ENCODE measurements at places on chromosomes 3 and 15.

DNA sequence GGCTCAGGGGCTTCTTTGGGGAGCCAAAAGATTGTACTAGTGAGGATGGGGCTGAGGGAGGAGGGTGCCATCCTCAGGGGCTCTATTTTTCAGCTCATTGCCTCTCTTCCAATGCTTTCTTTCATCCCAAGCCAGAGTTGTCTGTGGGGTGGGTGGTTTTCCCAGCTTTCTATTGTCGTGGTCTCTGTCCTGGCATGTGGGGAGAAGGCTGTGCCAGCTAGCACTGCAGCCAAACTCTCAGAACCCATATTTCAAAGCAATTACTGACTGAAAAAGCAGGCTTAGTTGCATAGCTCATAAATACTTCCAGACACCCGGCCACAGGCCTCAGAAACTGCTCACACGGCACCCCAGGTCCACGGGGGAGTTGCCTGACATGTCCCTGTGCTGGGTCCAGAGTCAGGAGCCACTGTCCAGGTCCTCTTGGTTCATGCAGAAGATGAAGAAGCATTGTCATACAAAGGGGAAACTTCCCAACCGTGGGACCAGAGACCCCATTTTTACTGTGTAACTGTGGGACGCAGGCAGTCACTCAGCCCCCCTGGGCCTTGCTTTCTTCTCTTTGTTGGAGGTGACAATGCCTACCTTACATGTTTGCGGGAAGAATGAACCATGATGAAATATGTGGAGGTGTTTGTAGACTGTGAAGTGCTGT is 27.6 kb downstream of the FGD5 start:
- no peak for DNase-seq

- DNase-seq = no peak
Observed at GRCh38 chr15:57873564-57874209, 167.2 kb downstream of the POLR2M start.

DNA sequence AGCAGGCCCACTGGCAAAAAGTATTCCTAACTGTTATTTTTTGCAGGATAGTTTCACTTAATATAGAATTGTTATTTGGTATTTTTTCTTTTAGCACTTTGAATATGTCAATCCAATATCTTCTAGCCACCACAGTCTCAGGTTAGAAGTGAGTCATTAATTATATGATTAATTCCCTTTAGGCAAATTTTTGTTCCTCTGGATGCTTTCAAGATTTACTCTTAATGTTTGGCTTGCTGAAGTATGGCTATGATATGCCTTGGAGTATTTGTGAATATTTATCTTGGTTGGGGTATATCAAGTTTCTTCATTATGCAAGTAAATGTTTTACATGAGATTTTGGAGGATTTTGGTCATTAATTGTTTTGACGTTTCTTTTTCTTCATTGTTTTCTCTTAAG is 152.1 kb upstream of the ALCAM start:
- no peak for DNase-seq

- no peak for DNase-seq
Observed at GRCh38 chr3:44902628-44903027, 28.2 kb downstream of the TGM4 start.

GRCh38 chr3:193857996-193858395 is 265.0 kb downstream of the OPA1 start:
- DNase-seq = peak; percentile 66

GRCh38 chr3:14849638-14850230 is 31.0 kb downstream of the FGD5 start:
- no peak for DNase-seq

- DNase-seq = peak; percentile 61
Observed at GRCh38 chr3:72446218-72447058, 401.8 kb downstream of the SHQ1 start.

DNA sequence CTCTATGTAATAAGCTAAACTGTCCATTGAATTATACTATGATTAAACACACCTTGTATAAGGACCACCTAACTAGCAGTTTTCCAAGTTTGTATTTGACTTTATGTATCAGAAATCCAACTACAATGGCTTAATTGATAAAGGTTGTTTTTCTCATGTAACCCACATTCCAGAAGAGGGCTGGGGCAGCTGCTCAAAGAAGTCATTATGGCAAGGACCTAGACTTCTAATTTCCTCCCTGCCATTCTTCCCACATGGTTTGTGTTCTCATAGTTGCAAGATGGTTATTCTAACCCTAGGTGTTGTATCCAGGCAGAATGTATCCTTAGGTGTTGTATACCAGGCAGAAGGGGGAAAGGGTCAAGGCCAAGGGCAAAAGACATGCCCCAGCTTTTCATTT is 35.7 kb downstream of the GPR176 start:
- DNase-seq = no peak

GRCh38 chr3:48125886-48126622 is 62.2 kb downstream of the CDC25A start:
- no peak for DNase-seq

GRCh38 chr3:137066092-137066491 is 108.3 kb downstream of the IL20RB start:
- no peak for DNase-seq

DNA sequence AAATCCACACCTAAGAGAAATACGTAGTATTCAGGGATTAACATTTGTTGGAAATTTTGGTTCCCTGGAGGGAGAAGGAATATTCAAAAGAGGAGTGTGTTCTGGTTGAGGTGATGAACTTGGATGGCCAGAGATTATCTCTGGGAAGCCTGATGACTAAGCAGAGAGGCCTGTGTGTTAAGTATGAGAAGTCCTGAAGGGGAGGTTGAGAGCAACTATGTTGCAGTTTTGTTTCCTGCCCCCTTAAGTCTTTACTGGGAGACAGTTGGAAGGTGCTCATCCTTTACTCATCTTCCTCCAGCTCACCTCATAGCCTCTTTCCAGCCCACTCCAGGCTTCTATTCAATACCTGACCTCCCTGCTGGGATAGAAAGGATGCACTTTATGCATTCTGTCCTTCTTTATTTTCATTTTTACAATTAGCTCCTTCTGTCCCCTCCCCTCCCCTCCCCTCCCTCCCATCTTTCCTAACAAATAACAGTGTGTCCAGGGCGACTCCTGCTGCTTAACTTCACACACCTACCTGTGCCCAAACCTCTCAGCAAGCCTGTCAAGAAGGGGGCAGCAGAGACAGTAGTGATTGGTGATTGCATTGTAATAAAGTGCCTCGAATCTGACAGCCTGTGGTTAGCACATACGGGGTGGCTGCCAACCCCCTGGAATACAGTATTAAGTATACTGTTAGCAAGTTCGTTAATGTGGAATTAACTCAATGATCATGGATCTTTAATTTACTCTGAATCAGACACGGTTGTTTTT is 11.9 kb downstream of the RAP2B start:
- no peak for DNase-seq

GRCh38 chr15:22263738-22264137 is 183.4 kb downstream of the OR4M2 start:
- DNase-seq = no peak

- no peak for DNase-seq
Observed at GRCh38 chr3:169966951-169967915, 626 bp downstream of the SEC62 start.

DNA sequence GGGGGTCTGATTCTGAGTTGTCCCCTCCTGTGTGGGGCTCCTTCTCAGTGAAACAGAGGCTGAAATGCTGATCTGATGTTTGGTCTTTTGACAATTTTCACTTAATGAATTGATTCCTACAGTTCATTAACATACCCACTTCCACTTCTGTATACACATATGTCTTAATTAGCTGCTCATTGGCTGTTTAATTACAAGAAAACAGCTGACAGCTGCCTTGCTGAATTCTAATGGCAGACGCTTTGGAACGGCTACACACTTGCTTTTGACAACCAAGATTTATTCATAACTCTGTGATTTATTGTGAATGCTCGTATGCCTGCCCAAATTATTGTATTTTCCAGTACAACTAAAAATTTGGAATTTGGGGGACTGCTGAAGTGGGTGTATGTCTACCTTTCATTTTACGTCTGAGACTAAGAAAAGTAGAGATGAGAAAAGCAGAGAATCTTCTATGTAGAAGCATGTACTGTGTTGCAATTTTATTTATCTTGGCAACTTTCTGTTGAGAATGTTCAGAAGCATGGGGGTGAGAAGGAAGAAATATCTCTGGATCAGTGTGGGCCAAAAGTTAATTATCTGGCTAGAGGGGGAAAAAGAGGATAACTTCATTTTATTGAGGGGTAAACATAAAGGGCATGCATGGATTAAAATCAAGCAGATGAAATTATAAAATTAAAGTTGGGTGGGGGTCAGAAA is 46.5 kb upstream of the ICE2 start:
- DNase-seq = no peak

DNA sequence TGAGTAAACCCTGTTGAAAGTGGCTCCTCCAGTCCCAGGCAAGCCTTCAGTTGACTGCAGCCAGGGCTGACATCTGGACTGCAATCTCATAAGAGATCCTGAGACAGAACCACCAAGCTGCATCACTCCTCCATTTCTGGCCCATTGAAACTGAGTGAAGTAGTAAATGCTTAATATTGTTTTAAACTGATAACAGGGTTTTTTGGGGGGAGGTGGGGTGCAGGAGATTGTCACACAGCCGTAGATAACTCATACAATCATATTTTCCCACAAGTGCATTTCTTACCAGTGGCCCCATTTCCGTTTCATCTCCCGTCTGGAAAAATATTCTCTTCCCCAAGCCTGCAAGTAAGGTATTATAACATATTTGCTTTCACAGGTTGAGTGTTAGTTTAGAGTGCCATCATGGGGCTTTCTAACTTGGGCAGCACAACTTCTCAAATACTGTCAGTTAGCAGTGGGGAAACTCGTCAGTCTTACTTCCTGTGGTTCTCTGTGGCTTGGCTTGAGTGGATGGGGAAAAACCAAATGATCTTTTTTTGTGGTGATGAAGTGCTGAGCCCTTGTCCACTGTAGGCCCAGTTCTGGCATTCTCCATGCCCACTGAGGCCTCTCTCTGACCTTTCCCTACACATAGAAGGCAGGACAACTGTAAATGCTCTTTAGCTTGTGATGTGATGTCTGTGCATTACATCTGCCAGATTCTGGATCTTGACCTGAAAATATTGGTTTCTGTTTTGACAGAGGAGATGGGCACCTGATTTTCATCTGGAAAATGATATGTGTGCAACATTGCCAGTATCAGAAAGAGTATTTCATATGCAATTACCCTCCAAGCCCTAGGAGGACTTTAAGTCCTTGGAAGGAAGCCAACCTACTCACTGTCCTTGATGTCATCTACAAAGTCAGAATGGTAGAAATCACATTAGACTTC is 90.1 kb upstream of the BHLHE40 start:
- no peak for DNase-seq

DNA sequence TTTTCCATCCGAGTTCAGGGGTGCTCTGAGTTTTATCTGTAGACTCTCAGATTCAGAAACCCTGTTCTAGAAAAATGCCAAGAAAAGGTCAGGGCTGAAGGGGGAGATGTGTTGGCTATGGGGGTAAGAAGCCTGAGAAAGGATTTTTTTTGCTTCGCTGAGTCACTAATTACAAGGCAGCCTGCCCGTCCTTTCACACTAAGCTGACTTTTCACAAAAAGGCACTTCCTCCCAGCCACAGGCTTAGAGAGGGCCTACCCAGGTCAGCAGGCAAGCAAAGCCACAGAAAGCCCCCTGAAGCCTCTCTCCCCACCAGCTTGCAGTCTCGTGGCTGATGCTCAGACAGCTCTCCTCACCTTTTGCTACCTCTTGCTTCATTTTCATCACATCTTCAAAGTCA is 192.6 kb upstream of the PRICKLE2 start:
- no peak for DNase-seq

DNA sequence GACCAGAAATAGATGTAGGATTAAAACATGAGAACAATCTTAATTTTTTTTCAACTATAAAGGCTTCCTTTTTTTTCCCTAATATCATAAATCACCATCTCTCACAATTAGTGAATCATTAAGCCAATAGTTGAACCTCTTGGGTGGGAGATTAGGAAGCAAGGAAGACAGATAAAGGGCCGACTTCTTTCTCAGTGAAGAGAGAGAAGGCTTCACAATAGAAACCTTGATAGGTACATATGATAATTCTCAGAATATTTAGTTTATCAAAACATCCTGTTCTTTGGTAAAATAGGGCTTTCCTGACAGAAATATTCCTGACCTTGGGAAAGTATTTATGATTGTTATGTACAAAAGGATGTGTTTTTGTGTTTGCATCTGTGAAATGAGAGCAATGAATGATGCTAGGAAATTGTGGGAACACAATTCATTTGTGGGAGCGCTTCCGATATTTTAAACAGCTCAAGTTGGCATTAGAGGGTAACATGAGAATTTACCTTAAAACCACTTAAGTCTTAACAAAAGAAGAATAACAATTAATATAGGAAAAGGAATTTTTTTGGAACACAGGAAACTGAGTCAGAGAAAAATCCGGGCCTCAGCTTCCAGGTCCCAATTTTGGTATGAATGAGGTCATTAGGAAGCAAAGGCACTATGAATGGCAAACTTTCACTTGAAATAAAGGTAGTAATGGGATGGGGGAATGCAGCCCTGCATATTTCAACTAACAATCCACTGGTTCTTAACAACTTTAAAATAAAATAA is 263.2 kb upstream of the TGFBR2 start:
- no peak for DNase-seq

DNA sequence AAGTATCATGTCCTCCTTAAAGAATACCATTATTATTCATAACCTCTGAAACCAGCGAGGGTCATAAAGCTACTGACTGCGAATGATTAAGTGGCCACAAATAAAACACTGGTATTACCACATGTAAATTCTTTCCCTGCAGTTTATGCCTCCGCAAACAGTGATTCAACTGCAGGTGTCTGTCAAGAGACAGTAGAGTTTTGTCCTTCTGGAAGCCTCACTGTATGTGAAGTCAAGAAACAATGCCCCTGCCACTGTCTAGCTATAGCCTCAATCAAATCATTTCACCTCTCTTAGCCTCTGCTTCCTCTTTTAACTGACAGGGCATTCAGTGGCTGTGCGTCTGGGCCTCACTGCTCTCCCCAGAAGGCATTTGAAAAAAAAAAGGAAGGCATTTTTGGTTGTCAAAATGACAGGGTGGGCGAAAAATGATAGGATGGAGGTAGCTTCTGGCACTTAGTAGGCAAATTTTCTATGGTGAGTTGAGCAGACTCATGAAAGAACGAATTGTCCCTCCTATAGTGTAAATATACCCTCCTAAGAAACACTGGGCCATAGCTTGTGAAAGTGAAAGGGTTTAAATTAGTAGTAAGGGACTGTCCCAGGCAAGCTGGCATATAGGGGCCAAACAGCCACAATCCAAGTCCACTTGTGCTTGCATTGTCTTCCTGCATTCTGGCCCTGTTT is 66.7 kb downstream of the FILIP1L start:
- DNase-seq = no peak

GRCh38 chr3:98343647-98344507 is 9.8 kb upstream of the OR5K4 start:
- DNase-seq = no peak

GRCh38 chr15:71390096-71390495 is 274.8 kb downstream of the THSD4 start:
- no peak for DNase-seq
